B cell (primary cell): ENCODE measurements at places on chromosomes 6 and 20. TPM values are rescaled to one million over a fixed set of nuclear protein-coding genes. Genes with fewer than 3 reads are reported as not detected.

The DLL1 gene
- total RNA-seq: 4.5 and 6.8 TPM in 2 replicates

GRCh38 chr6:42375007-42375635 lies 76.6 kb downstream of the TRERF1 start:
- peaks cover 15% of the 10 kb centered on the region for H3K4me1 ChIP-seq
- DNase-seq: no peak
- no peaks in the 10 kb centered on the region for H3K27me3 ChIP-seq

DNA sequence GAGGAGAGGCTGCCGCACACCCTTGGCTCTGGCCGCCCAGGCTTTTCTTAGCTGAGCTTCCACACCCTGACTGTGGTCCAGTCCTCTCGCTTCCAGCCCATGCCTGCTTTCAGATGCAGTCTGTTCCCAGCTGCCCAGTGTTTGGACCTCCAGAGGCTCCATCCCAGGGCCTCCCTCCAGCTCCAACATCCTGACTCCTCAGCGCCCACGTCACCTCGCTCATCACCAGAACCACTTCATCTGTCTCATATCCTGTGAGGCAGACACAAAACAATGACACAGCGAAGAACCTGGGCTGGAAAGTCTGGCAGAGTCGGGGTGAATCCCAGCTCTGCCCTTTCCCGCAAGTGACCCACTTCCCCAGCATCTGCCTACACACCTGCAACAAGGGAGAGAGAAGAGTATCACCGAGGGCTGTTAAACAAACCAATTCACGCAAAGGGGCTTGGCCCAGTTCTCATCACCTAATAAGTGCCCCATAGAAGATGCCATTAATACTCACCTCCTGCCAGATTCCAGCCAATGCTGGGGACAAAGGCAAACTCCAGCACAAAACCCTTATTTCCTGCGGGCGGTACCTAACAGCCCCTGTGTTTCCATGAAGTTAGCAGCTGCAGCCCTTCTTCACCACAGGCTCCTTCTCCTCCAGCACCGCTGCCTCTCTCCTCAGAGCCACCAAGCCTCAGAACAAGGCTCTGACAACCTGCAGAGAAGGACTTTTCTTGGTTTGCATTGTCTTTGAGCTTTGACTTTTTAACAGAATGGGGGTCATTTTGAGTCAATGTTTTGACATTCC lies 133.4 kb upstream of the CDH4 start:
- H3K27ac ChIP-seq: no peak overlapping the region
- no peaks in the 10 kb centered on the region for H3K36me3 ChIP-seq
- no peak overlapping the region for H3K4me3 ChIP-seq
- H3K27me3 ChIP-seq: no peaks in the 10 kb centered on the region
- H3K4me1 ChIP-seq: no peaks in the 10 kb centered on the region

DNA sequence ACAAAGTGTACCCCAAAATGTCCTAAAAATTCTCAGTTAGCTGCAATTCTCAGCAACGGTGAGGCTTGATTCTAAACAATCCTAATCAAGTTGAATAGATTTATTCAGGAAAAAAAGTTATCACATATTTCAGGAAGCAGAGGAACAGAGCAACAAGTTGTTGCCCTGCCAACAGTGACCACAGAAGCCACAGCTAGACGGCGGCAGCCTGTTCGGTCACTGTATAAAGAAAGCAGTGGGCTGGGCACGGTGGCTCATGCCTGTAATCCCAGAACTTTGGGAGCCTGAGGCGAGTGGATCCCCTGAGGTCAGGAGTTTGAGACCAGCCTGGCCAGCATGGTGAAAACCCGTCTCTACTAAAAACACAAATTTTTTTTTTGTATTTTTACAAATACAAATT lies 171.2 kb upstream of the BMP5 start:
- no peaks in the 10 kb centered on the region for H3K27me3 ChIP-seq
- H3K36me3 ChIP-seq: no peaks in the 10 kb centered on the region
- no peak overlapping the region for H3K4me3 ChIP-seq
- no peaks in the 10 kb centered on the region for H3K4me1 ChIP-seq
- no peak for DNase-seq
- no peak overlapping the region for H3K27ac ChIP-seq

- peaks cover 4% of the 10 kb centered on the region for H3K27me3 ChIP-seq
- no peak overlapping the region for H3K27ac ChIP-seq
- no peak for DNase-seq
Measured at GRCh38 chr20:63121246-63121645, 94.7 kb downstream of the YTHDF1 start.

The MATN4 gene
- total RNA-seq: not detected in 2 replicates

The C6orf15 gene
- total RNA-seq: not detected in 2 replicates

- peaks cover 44% of the 10 kb centered on the region for H3K4me1 ChIP-seq
- H3K27me3 ChIP-seq: no peaks in the 10 kb centered on the region
- H3K4me3 ChIP-seq: no peak overlapping the region
- H3K27ac ChIP-seq: no peak overlapping the region
Measured at GRCh38 chr6:7143476-7143974, 35.8 kb downstream of the RREB1 start.

GRCh38 chr20:17043323-17043722 lies 183.5 kb upstream of the PCSK2 start:
- no peak overlapping the region for H3K4me3 ChIP-seq
- no peaks in the 10 kb centered on the region for H3K4me1 ChIP-seq
- no peaks in the 10 kb centered on the region for H3K36me3 ChIP-seq
- H3K27ac ChIP-seq: no peak overlapping the region

DNA sequence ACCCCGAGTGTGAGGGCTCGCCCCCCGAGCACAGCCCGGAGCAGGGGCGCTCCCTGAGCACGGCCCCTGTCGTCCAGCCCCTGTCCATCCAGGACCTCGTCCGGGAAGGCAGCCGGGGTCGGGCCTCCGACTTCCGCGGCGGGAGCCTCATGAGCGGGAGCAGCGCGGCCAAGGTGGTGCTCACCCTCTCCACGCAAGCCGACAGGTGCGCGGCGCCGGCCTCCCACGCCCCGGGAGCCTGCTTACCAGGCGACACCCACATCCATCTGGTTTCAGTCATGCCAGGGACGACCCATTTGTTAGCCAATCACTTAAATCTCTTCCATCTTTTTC lies 73.5 kb upstream of the PBOV1 start:
- H3K27me3 ChIP-seq: peaks cover 6% of the 10 kb centered on the region
- no peaks in the 10 kb centered on the region for H3K36me3 ChIP-seq
- DNase-seq: no peak
- H3K4me3 ChIP-seq: no peak overlapping the region
- H3K27ac ChIP-seq: no peak overlapping the region
- no peaks in the 10 kb centered on the region for H3K4me1 ChIP-seq

DNA sequence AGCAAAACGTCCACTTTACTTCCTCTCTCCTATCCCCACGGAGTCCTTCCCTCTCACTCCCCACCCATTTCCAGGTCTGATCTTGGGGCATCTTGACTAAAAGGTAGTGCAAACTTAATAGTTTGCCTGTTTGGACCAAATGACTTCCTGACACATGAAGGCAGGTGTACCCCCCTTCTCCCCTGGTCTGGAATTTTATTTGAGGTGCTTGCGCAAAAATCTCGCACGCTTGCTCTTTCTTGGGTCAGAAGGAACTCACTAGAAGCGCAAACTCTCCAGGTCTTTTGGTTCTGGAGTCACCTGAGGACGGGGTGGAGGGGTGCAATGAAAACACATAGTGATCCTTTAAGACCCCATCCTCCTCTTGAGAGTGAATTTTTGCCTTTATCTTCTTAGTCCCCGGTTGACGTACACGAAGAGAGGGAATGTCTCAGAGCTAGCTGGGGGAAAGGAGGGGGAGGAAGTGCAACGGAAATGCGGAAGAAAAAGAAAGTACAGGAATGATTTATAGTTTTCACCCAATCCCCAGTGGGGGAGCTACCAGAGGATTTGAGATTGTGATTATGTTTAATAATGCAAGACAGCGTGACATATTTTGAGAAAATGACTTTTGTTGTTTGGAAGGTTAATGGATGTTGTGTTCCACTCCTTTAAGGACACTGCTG lies 4.9 kb downstream of the ADGRB3 start:
- DNase-seq: no peak
- peaks cover 8% of the 10 kb centered on the region for H3K27me3 ChIP-seq
- H3K36me3 ChIP-seq: no peaks in the 10 kb centered on the region
- H3K4me1 ChIP-seq: peaks cover 10% of the 10 kb centered on the region
- no peak overlapping the region for H3K27ac ChIP-seq

GRCh38 chr6:26205625-26206574 lies 118.7 kb downstream of the HFE start:
- peak overlapping the region; percentile 76 for H3K4me3 ChIP-seq
- H3K27ac ChIP-seq: peak overlapping the region; percentile 96
- H3K4me1 ChIP-seq: peaks cover 30% of the 10 kb centered on the region
- H3K36me3 ChIP-seq: no peaks in the 10 kb centered on the region

DNA sequence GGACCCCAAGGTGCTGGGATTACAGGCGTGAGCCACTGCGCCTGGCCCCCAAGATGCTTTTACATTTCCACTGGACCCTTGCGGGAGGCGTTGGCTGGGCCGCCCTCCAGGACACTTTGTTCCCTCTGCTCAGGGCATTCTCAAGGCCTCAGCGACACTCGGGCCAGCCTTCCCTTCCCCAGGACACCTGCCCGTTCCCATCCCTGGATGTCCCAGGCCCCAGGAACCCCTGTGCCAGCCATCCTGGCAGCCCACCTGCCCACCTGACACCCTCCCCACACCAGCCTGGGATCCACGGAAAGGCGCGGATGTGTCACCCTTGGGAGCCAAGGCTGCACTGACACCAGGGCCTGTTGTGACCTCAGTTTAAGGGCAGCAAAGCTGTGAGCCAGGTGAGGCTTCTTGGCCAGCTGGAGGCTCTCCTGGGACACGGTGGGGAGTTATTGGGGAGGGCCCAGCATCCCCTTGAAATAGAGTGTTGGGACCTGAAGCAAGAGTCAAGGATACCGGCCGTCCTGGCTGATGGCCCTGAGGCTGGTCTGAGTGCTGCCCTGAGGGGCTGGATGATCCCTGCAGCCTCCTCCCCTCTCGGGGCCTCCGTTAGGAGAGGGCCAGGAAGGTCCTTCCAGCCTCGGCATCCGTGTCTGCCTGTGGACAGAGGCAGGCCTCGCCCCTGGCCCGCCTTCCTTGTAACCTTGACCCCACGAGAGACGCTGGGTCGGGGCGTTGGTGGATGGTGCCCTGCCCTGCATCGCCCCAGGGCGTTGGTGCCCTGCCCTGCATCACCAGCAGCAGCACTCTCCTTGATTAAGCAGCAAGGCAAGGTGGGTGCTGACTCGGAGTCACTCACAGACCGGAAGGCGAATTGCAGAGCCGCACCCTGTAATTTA lies 84.2 kb upstream of the BHLHE23 start:
- H3K4me3 ChIP-seq: no peak overlapping the region
- H3K4me1 ChIP-seq: no peaks in the 10 kb centered on the region
- no peak overlapping the region for H3K27ac ChIP-seq
- DNase-seq: no peak
- H3K36me3 ChIP-seq: no peaks in the 10 kb centered on the region
